ENCODE measurements at places on chromosomes 6 and 20.

GRCh38 chr6:144264270-144265060 is 20.7 kb upstream of the UTRN start:
- DNase-seq, result no peak

GRCh38 chr6:147164761-147165160 is 39.5 kb upstream of the STXBP5 start:
- no peak for DNase-seq

DNA sequence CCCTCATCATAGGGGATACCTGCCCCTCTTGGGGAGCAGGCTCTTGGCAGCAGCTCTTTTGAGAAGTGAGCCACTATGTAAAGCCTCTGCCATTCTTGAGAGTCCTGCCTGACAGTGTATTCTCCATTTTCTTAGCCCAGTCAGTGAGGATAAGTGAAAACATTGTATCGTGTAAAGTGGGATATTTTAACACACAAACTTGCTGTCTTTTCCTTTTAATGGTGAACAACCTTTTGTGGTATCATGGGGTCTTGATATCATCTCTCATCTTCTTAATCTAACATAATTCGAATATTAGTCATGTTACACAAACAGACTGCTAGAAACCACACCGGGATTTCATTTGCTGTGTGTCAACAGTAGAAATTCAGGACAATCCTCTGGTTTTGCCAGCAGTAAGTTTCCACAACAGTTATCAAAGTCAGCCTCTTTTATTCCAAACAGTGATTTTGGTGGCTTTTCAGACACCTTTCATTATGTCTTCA is 136.2 kb downstream of the HIVEP1 start:
- DNase-seq, result no peak

- no peak for DNase-seq
Measured at GRCh38 chr6:157232161-157232895, 91.0 kb downstream of the TMEM242 start.

DNA sequence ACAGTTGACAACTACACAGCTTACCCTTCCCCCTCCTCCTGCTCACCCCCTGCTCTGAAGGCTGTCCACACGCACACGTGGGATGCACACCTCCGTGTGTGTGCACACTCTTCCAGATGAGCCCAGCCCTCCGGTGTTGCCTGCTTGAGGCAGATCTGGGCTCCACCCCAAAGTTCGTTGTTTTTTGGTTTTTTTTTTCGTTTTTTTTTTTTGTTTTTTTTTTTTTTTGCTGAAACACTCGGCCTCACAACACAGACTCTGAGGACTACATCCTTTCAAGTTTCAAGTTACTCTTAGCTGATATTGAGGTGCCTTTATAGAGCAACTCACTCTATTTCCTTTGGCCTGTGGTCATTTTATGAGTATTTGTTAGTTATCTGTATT is 88.2 kb downstream of the RREB1 start:
- DNase-seq, result no peak

DNA sequence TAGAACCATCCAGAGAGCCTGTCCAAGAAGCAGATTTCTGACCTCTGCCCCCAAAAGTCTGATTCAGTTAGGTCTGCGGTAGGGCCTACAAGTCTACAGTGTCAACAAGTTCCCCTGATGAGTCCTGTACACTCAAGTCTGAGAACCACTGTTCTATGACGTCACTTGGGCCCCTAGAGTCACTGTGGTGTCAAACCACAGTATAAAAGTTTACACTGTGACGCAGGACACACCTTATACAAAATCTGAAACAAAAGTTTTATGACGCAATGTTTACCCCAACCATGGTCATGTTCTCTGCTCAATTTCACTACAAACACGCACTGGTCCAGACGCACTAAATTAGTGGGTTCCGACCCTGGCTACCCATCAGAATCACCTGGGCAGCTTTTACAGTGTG is 17.9 kb downstream of the SLA2 start:
- DNase-seq, result no peak

- no peak for DNase-seq
Measured at GRCh38 chr6:129665555-129665954, 44.4 kb downstream of the ARHGAP18 start.

DNA sequence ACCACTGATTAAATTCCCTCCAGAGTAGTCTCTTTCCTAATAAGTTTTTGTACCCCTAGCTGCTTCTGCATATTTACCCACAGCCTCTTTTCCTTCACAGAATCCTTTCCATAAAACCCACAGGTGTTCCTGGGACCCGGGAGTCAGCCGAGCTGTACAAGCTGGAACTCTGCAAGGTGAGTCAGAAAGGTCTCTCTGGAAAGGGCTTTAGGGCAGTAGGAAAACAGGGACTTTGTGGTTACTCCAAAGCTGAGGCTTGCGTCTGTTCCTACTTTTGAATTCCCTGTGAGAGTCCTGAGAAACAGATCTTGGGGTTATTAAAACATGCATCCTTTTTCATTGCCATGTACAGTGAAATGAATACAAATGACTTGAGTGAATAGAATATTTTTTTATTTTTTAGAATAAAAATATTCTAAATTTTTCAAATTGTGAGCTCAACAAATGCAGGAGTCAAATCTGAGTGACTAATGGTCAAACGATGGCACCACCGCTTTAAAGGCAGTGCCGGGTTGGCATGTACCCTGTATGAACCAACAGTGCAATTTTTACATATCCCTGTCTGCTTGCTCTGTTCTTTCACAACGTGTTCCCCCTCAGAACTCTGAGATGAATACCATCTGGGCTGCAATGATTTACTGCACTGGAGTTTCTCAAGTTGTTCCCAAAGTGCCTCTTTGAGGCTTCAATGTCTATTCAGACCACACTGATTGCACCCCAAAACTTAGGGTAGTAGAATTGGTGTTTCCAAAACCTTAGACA is 78.4 kb downstream of the GFRAL start:
- no peak for DNase-seq

DNA sequence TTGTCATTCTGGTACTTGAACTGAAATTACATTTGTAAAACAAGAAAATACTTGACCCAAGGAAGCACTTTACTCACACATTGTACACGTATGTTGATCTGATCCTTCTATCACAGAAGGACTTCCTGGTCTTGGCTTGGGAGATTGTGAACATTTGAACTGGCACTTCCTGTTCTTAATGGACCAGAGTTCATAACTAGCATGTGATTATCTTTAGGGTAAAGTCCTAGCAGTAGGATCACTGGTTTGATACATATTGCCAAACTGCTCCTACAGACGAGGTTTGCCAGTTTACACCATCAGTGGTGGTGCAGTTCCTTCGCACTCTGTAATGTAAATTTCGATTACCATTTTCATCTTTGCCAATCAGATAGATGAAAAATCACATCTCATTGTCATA is 12.7 kb downstream of the HECA start:
- no peak for DNase-seq

DNA sequence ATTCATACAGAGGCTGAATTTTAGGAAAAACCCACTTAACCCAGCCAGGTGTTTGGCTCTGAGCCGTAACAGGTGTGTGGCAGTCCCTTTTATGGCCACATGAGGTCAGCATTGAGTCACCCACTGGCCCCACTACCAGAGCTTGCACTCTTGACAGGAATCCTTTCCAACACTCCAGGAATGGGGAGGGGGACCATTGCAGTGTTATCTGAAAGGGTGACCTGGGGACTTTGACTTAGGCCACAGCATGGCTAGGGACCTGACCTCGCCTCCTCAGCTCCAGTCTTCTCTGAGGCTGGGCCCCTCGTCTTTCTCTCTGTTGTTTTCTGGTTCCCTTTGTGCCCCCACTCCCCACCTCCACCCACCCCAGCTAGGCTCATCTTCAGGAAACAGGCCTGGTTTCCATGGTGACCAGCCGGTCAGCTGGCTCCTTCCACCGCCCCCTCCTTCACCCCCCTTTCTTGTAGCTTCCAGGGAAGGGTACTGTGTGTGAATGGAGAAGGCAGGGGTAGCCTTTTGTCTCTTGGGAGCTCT is 2.1 kb upstream of the TMEM151B start:
- peak; percentile 53 for DNase-seq

DNA sequence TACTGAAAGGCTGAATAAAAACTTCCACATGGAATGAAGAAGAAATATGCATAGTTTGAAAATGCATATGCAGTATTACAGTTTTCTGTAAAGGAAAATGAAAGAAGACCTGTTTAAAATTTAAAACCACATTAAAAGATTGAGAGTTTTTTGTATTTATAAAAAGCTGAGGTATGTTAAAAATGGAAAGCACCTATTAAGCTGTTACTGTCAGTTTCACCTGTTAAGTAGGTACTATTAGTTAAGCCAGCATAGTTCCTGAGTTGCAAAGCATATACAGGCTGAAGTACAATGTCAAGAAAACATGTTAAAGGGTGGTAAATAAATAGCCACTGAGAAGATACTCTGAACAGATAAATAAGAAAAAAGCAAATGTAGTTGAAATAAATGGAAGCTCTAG is 69.9 kb downstream of the ATXN1 start:
- DNase-seq, result no peak

DNA sequence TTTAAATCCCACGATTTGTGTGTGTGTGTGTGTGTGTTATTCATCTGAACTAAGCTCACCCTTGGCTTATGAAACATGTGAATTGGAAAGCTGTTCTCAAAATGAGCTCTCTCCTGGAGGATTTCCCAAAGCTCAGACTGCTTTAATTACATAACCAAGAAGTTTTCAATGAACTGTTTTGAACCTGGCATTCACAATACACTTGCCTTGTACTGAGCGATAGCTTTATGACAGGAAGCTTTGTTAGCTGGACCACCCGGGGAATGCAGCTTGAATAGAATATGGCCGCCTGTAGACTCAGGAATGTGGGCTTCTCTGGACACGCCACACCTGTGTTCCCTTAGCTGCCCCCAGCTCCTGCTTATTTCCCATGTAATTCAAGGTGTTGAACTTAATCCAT is 71.4 kb upstream of the PREP start:
- no peak for DNase-seq

DNA sequence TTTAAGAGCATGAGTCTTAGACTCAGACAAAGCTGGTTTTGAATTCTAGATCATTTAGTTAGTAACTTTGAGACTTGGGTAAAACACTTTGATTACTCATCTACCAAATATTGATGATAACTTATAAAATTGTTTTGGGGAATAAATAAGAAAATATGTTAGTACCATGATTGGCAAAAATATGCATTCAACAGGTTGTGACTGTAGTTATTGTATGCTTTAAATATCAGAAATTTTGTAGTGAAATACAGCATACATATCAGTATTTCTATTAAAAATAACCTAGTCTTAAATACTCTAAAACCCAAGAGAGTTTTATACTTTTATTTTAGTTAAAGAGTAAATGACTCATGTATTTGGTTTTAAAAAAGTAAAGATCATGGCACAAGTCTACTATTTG is 68.7 kb downstream of the ENPP1 start:
- no peak for DNase-seq

DNA sequence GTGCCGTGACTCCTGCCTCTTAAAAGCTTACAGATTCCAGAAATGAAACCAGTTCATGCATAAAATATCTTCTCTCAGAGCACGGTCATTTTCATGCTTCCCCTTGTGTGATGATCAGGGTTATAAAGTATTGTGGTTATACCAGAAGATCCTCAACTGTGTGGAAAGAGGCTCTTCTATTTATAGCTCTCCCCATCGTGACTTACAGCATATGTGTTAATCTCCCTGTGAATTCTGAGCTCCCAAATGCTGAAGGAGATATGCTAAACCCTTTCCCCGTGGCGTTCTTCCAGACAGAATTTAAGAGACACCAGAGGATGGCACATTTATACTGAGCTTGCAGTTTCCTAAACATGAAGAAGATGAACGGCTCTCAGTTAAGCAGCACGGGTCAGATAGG is 158.8 kb downstream of the CDH26 start:
- DNase-seq, result no peak

GRCh38 chr6:18893540-18894269 is 506.6 kb downstream of the RNF144B start:
- DNase-seq, result no peak

GRCh38 chr20:32463642-32464400 is 105.7 kb downstream of the ASXL1 start:
- no peak for DNase-seq

DNA sequence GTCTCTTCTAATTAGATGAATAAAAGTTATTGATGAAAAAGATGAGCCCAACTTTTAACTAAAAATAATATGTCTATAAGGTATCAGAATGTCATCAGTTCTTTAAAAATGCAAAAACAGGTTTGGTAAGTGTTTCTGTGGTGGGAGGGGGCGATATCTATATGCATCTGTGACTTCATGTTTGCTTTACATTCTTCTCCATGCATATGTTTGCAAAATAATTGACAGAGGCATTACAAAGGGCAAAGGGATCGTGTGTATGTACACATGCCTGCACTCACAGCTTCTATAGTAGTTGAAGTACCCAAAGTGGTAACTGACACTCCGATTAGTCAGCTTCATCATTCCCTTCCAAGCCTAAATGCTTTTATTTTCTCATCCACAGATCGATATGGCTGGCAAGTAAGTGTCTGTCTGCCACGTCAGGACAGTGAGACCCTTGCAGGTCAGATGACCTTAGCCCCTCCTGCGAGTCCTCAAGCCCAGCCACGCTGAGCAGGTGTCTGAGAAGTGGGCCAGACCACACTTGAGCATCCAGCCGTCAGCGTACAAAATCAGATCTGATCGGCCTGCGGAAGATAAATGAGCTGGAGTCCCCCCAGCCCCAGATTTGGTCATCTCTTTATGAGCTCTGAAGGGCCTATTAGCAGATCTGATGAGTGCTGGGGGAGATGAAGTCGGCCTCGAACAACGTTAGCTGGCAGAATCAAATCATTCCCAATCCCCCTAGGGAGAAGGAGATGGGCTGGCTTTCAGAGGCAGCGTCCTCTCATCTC is 369.1 kb downstream of the MAFB start:
- no peak for DNase-seq
